ENCODE measurements at places on chromosomes 7 and 10. TPM values are rescaled to one million over a fixed set of nuclear protein-coding genes. Genes with fewer than 3 reads are reported as not detected.

The EZH2 gene
- total RNA-seq: 2.1 TPM

The RAMP3 gene
- 12.1 TPM for total RNA-seq

The GPR85 gene
- total RNA-seq: 0.15 TPM

The CALN1 gene
- total RNA-seq: not detected

The GRK5 gene
- 8.8 TPM for total RNA-seq

The HMX3 gene
- not detected for total RNA-seq

The FAM237B gene
- total RNA-seq: not detected

The FOXI2 gene
- total RNA-seq: not detected

The FAM25C gene
- not detected for total RNA-seq

The ADO gene
- total RNA-seq: 19.8 TPM

The RAB19 gene
- not detected for total RNA-seq

The SEMA3D gene
- 0.16 TPM for total RNA-seq

The COL1A2 gene
- total RNA-seq: 46.6 TPM

The GPER1 gene
- total RNA-seq: 3.1 TPM

Data from psoas muscle (tissue), 8 donors.